Peyer's patch (tissue), 4 donors: ENCODE measurements at places on chromosomes 6 and 20.

DNA sequence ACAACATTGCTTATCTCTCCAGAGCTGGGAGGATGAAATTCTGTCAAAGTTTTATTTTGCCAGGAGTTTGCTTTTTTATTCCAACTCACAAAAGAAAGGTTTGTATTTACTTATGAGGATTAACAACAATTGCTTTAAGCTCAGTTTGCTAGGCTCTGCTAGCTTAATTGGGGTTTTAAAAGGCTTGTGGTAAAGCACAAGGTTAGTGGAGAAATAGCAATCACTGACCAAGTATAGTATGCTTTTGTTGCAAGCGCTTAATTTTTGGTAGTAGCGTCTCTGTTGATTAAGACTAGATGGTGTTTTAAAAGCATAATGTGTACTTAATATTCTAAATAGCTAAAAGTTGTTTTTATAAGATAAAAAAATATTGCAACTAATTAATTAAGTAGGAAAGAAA lies 45.7 kb downstream of the TINAG start:
- H3K36me3 ChIP-seq: no peaks in the 10 kb centered on the region
- H3K4me1 ChIP-seq: no peaks in the 10 kb centered on the region
- no peaks in the 10 kb centered on the region for H3K27me3 ChIP-seq
- no peak overlapping the region for H3K4me3 ChIP-seq

- DNase-seq: no peak
- no peaks in the 10 kb centered on the region for H3K27me3 ChIP-seq
- no peaks in the 10 kb centered on the region for H3K4me1 ChIP-seq
- H3K27ac ChIP-seq: peak overlapping the region; percentile 25
- H3K4me3 ChIP-seq: no peak overlapping the region
- no peaks in the 10 kb centered on the region for H3K36me3 ChIP-seq
Measured at GRCh38 chr20:19253316-19253715, 40.9 kb downstream of the SLC24A3 start.

DNA sequence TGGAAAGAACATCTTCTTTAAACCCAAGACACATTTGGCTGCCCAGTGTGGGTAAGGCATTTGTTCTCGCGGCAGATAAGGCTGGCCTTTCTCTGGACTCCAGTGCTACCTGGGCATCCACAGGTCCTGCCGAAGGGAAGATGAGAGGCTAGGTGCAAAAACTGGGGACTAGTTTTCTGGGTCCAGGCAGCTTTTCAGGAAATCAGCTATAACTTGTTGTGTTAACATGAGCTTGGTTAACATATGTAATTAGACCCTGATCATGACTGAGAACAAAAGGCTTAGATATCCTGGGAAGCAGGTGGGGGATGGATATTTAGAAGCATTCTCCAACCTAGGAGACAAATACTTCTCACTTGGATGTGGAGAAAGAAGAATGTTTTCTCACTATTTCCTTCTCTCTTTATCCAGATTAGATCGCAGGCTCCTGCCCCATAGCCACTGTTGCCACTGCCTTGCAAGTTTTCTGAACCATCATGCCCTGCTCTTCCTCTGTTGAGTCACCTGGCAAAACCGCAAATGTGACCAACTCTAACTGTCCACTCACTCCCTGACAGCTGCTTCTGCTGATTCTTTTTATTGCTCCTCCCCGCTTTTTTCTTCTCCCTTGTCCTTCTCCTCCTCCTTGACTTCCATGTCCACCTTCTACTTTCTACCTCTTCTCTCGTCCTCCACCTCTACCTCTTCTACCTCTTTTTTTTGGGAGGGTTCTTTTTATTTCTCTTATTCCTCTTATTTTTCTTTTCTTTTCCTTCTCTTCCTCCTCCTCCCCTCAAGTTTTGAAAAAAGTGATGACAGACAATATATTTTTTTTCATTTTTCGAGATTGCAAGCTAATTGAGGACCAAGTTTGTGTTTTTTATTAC lies 258.1 kb downstream of the UTRN start:
- DNase-seq: no peak
- no peaks in the 10 kb centered on the region for H3K36me3 ChIP-seq
- no peak overlapping the region for H3K27ac ChIP-seq
- H3K4me3 ChIP-seq: no peak overlapping the region
- no peaks in the 10 kb centered on the region for H3K4me1 ChIP-seq

GRCh38 chr6:135423649-135424128 lies 73.9 kb downstream of the AHI1 start:
- no peak overlapping the region for H3K4me3 ChIP-seq
- H3K27ac ChIP-seq: no peak overlapping the region
- H3K4me1 ChIP-seq: no peaks in the 10 kb centered on the region

DNA sequence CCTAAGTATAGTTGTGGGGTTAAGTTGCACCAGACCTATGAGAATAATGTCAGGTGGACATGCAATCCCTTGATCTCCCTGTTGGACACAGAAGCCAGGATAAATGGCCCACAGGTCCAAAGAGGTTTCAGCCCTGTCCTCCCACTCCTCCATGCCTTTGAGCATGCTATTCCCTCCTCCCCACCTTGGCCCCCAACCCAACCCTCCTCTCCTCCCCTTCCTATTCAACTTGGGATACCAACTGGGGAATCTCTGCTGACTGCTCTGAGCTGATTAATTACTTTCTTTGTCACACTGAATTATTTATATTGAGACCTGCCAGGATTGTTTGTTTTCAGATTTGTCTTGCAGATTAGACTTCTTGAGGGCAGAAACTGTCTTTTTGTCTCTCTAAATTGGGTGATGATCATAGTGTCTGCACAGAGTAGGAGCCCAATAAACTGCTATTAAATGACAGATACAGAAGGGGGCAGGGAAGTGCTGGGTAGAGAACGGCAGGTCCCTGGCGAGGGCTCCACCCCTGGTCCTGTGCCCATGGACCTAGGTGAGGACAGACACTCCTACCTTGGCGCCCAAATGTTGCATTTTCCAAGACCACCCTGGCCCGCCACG lies 120.9 kb downstream of the UNC5CL start:
- H3K4me1 ChIP-seq: no peaks in the 10 kb centered on the region
- no peak for DNase-seq
- no peak overlapping the region for H3K27ac ChIP-seq
